ENCODE measurements at places on chromosomes 5 and 9.

- DNase-seq, result no peak
Measured at GRCh38 chr9:13446286-13446937, 166.9 kb upstream of the MPDZ start.

- no peak for DNase-seq
Measured at GRCh38 chr5:1311439-1312055, 16.7 kb upstream of the TERT start.

GRCh38 chr9:99690573-99690972 lies 131.1 kb upstream of the NR4A3 start:
- DNase-seq, result peak; percentile 83

- DNase-seq, result no peak
Measured at GRCh38 chr9:78563269-78563668, 266.3 kb downstream of the PSAT1 start.

DNA sequence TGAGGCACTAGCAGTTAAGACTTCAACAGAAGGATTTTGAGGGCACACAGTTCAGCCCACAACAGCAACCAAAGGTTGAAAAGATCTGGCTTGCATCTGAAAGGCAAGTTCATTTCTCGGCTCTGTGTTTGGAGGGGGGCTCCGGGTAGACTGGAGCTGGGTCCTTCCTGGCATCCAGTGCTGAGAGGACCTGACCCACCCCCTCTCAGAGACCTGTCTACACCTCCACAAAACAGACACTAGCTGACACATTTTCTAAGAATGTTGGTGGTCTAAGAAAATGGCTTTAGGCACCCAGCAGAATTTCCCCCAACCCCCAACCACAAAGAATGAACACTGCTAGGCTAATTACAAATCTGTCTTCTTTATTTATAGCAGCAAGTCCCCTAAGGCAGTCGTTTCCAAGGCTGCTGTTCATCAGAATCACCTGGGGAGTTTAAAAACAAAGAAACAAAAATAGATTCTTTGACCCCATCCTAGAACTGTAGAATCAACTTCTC lies 6.2 kb upstream of the PTCH1 start:
- DNase-seq, result no peak

- DNase-seq, result no peak
Measured at GRCh38 chr9:112110777-112111113, 64.4 kb downstream of the SUSD1 start.

DNA sequence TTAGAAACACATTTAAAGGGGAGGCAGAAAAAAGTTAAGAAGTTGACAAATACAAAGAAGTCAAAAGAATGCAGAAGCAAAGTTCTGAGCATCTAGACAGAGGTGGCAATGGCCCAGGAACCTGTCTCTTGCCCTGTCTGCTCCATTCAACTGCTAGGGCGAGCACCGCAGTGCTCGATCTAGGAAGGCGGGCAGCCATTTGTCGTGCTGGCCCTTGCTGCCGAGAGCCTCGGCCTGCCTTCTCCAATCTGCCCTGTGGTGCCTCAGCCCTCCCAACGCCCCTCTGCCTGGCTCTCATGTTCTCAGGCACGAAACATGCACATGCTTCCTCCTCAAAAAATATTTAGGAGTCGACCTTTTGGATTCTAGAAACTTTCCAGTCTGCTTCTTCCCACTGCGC lies 42.2 kb downstream of the DDX31 start:
- DNase-seq, result no peak

GRCh38 chr5:147381555-147381954 lies 128.3 kb downstream of the DPYSL3 start:
- DNase-seq, result no peak

Data from NCI-H1694 (cell line).